T47D (cell line): ENCODE measurements at places on chromosomes 3 and 15.

DNA sequence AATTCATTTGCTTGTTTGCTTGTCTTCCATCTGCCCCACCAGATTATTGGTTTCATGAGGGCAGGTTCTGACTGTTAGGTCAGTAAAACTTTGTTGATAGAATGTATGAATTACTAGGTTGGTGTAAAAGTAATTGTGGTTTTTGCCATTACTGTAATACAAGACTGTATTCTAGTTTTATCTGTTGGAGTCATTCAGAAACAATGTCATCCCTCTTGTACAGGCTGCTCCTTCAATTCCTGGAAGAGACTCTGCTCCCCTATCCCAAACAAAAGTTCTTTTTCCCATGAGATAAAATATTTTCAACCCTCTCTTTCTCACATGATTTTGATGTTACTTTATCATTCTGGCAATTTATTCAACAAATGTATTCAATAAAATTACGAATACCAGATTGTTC is 115.0 kb downstream of the CHST2 start:
- DNase-seq = no peak

DNA sequence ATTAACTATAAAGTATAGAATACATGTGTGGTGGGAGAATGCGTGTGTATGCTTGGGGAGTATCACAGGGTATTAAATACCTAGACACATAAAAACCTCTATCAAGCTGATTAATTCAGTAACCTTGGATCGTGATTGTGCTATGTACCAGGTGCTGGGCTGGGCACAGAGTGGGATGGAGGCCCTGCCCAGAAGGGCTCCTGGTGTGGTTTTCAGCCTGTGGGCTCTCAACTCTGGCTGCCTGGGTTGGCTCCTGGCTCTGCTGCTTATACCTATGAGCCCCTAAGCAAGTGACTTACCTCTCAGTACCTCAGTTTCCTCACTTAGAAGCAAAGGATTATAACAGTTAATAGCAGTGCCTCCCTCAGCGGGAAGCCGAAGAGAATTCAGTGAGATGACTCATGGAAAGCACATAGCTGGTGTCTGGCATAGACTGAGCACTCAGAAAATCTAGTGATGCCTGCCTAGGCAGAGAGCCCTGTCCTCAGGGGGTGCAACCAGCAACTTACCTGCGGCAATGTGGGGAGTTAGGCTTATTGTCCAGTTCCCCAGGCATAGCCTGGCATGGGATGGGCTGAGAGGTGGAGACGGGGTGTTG is 90.6 kb upstream of the MYZAP start:
- no peak for DNase-seq

DNA sequence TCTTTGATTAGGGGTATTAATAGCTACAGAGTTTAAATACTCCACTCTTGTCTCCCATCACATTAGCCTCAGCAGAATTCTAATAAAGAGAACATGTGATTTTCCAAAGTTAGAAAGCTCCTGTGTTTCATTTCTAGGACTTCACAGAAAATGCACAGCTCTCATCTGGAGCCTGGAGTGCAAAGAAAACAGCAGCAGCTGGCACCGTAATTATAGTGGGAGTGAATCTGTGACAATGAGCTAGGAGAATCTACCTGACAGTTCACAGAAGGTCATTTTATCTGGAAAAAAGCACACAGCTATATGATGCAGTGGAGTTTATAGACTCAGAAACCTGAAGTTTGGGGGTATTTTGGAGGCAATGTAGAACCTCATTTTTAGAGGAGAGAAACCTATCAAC is 5.4 kb upstream of the TRIM59 start:
- DNase-seq = no peak

DNA sequence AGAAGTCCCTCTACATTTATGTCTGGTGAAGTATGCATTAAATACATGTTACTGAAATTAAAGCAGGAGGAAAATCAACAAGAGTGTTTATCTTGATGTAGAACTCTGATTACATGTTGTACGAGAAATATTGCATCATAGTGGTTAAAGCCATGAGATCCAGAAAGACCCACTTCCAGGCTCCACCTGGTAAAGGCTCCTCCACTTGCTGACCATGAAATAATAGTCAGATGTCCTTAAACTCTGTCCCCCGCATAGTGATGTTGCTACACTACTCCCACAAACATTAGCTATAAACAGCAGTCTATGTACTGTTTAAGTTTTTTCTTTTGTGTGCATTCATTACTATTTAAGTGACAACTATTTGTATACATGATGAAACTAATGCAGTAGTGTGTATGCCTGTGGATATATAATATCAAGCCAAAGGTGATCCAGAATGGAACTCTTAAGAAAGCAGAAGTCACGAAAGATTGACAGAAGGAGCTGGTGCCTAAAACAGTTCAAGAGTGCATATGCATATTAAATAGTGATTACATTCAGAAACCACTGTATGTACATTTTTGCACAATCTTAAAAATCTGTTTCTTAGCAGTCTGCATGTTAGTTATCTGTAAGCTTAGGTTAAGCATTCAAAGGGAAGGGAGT is 264.4 kb upstream of the KCNMB2 start:
- DNase-seq = no peak

- DNase-seq = no peak
Observed at GRCh38 chr15:27583651-27584050, 515.5 kb downstream of the OCA2 start.

DNA sequence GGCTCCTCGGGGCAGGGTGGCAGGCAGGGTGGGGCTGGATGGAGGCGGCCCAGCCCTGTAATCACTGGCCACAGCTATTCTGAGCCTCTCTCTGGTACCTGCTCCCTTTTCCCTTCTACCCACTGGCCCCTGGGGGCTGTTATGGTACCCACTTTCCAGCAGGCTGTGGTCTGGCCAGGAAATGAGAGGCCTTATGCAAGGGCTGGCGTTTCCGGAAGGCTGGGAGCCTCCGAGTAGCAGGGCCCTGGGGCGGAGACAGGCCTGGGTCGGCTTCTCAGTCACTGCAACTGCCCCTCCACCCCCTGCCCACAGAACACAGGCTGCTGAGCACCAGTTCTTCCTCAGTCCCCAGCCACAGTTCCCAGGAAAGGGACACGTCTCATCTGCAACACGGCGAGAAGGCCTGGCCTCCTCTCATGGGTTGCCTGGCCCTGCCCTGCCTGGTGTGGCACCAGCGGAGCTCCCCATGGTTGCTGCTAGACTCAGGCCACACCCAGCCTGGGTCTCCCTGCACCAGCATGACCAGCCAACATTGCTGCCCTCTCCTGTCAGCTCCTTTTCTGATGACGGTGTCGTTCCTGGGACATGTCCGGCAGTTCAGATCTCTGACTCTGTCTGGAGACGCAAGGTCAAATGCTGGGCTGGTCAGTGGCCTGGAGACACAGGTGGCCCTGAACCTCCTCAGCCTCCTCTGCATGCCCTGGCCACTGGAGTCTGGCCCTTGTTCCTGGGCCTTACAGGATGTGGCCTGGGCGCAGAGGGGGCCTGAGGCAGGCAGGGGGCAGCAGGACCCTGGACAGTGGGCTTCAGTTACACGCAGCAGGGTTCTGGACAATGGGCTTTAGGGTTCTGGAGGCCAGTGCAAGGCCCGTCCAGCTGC is 6.5 kb downstream of the CHST13 start:
- DNase-seq = no peak

- DNase-seq = no peak
Observed at GRCh38 chr3:128077665-128078064, 25.4 kb downstream of the SEC61A1 start.

DNA sequence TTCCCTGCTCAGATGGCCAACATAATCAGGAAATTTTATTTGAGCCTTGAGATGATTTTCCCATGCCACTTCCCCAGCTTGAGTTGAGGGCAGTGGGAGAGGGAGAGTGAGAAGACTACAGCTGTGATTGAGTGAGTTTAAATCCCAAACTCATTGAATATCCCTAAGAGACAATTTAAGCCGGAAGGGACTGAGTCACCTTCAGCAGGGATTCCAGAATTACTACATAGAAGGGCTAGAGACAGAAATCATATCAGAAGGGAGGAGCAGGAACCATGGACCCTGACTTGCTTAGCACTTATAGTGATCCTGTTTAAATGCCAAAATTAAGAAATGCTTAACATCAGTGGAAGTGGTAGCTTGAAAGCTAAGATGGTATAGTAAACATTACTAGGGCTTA is 312.2 kb upstream of the SLCO3A1 start:
- no peak for DNase-seq

GRCh38 chr3:120708408-120708807 is 26.4 kb upstream of the HGD start:
- DNase-seq = no peak

GRCh38 chr3:153714588-153715290 is 406.5 kb upstream of the ARHGEF26 start:
- DNase-seq = no peak

DNA sequence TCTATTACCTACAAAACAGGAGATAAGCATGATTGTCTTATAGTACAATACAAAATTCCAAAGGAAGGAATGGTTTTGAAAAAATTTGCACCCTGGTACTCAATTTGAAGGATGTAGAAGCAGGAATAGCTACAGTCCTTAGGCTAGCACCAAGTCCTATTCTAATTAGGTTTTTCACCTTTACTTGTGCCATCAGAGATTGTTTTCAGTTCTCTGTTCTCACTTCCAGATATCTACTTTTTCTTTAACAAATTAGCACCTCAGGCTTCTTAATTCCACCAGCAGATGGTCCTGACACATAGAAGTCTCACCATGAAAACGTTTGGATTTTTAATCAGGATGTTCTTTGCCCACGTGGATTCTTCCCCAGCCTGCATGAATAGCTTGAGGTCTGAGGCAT is 43.8 kb downstream of the IL5RA start:
- DNase-seq = no peak

DNA sequence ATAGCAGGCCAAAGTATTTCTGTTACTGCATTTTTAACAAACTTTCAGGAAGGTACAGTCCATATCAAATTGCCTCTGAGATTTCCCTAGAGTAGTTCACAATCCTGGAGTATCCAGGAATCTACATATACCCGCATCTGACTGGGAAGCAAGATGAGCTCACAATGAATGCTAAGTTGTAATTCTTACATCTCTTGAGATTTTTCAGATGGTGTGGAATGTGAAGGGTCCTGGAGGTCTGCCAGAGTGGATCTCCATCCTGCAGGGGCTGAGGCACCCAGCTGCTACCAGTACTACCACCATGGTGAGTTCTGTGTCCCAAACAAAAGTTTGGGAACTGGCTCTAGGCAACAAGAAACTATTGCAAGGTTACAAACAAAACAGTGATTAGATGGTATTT is 156.7 kb upstream of the CCDC54 start:
- no peak for DNase-seq

DNA sequence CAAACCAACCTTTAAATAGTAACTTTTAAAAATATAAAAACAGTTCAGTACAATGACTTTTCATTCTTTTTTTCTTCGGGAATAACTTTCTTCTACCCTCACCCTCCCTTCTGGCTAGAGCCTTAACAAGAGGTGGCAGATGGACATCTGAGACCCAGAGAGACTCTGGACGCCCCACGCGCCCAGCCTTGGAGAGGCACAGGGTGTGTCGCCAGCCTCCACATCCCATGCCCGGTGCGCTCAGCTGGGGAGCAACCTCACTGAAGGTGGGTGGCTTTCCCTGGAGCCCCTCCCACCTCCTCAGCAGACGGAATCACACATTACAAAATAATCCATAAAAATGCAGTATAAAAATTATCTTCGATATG is 49.5 kb downstream of the TLE3 start:
- no peak for DNase-seq

DNA sequence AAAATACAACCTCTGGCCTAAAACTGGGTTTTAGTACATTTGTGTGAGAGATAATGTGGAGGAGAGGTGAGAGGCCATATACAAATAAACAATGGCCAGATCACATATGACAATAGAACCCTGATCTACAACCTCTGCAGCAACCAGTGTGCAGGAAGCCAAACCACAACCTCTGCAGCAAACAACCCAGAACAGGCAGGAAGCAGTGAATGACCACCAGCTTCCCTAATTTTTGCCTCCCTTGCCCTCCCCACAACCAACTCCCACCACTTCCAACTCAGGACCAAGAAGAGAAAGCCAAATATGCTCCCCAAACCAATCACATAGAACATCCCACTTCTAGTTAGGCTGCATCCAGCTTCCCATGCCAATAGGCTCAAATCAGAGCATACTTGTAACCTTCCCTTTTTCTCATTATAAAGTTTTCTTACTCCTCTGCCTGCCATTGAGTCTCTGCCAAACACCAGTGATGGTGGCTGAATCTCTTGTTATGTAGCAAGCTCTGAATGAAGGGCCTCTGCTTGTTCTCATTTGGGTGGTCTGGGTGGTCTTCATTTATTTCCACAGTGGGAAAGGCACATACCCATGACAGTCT is 102.6 kb upstream of the GAP43 start:
- no peak for DNase-seq

DNA sequence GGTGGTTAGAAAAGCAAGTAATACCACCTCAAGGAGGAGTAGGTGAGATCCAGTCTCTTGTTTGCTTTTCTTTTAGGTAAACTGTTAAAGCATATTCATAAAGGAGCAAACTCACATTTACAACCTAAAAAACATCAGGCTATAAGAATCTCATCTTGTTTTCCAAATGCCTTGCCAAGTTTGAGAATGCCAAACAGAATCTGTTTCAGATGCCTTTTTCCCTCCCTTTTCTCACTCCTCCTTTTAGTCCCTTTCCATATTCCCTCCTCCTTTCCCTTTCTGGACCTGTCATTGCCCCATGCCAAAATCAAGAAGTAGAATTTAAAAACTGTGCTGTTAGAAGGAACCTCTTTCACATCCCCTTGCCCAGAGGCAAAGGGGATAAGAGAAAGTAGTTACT is 140.3 kb downstream of the ARPP21 start:
- DNase-seq = no peak

DNA sequence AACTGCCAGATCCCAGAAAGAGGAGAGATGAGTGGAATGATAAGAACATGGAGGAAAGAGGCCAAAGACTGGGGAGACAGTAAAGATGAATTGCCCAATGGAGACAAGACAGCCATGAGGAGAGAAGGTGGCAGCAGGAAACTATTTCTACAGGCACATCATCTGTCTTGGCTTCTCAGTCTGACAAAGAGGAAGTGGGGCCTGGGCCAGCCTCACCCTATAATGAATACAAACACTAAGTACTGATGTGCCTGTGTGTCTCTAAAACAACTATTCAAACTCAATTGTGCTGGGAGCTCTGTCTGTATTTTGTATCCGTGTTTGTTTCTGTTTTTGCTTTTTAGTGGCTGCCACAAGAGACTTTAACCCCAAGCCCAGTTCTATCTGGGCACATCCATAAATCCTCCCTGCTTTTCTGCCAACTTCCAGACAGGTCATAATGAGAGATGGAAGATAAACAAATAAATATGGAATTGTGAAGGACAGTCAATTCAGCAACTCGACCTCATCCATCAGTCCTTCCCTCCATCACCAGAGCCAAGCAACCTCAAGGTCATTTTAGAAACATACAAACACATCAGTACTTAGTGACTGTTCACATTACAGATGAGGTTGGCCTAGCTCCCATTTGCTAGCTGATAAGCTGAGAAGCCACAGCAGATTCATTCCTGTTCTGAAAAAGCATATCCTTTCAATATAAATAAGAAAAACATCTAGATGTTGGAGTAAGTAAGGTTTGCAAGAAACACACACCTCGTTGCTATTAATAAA is 116.7 kb downstream of the CADPS start:
- DNase-seq = no peak
